ENCODE measurements at places on chromosomes 3 and 15. TPM values are rescaled to one million over a fixed set of nuclear protein-coding genes. Genes with fewer than 3 reads are reported as not detected.

IL20RB gene
- total RNA-seq, result 0.89 TPM

BOC gene
- 3.4 TPM for total RNA-seq

NOX5 gene
- total RNA-seq, result 0.75 TPM

ZNF710 gene
- 26.8 TPM for total RNA-seq

IMPG2 gene
- 0.07 TPM for total RNA-seq

HRG gene
- total RNA-seq, result 0.13 TPM

CPLX3 gene
- not detected for total RNA-seq

DPH3 gene
- total RNA-seq, result 29.6 TPM

IQCF5 gene
- total RNA-seq, result not detected

- DNase-seq, result no peak
These were observed 321.7 kb upstream of the FRG2C start for GRCh38 chr3:75342425-75342824.

DNA sequence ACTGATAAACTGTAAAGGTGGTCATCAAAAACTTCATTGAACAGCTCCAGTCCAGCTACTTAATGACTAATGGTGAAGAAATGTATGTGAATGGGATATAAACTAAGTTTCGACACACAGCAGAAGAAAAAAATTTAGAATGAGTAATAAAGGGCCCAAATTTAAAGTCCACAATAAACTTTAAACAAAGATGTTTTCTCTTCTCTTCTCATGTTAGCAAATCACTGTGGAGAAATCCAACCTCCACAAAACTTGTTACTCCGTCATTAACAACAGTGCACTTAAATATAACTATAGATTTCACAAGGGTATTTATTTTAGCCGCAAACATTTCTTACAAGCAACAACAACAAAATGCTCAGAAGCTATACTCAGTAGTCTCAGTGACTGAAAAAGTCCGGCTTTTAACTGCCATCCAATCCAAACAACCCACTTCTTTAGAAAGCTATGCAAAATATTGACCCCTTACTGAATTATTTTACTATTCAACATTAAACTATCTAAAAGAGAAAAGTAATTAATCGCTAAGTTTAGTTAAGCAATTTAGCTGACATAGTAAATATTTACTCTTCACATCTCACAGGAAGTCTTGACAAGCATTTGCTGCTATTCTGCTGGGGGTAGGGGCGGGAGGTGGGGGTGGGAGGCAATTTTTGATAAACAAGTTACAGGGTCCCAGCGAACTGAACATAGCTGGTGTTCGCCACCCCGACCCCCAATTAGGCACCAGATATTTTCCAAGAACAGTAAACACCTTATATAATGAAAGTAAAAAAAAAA is 2.4 kb downstream of the IGF2BP2 start:
- DNase-seq, result no peak

- DNase-seq, result no peak
These were observed 10.8 kb downstream of the ASB14 start for GRCh38 chr3:57281715-57282114.

- no peak for DNase-seq
These were observed 125.7 kb downstream of the EEFSEC start for GRCh38 chr3:128278761-128279600.

DNA sequence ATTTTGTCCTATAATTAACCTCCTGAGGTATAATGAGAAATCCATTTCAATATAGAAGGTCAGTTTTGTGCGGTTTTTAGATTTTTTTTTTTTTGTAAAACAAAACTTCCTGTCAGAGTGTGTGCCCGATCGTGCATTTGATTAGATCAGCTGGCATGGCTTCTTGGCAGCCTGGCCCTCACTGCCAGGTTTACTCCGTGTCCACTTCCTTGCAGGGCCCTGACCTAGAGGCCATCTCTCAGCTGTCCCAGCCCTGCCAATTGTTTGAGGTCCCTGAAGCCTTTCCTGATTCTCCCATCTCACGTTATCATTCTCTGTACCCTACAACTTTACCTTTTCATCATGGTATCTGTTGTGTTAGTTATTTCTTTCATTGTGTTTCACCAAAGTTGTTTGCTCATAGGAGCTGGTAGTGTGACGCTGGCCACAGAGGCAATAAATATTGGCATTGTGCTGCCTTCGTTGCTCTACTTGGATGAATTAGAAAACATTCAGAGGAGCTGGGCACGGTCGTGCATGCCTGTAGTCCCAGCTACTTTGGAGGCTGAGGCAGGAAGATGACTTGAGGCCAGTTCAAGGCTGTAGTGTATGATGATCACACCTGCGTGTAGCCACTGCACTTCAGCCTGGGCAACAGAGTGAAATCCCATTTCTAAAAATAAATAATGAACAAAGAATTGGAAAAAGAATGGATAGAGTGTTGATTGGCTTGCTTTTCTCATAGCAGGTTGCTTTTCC is 202.0 kb downstream of the GHSR start:
- no peak for DNase-seq

- no peak for DNase-seq
These were observed 154.0 kb upstream of the GOLGA6L4 start for GRCh38 chr15:84081391-84082168.

DNA sequence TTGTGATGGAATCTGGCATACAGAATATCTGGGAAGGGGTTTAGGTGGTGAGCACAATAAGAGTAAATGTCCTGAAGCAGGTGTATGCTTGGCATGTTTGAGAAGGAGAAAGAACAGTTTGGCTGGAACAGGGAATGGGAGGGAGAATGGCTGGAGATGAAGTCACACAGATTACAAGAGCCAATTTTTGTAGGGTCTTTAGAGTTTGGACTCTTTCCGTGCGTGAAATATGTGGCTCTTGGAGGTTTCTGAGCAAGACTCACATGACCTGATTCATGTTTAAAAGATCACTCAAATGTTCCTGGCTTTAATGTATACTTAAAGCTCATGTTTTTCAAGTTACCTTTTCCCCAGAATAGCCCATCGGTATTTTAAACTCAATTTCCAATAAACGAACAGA is 32.8 kb downstream of the SPRED1 start:
- no peak for DNase-seq

DNA sequence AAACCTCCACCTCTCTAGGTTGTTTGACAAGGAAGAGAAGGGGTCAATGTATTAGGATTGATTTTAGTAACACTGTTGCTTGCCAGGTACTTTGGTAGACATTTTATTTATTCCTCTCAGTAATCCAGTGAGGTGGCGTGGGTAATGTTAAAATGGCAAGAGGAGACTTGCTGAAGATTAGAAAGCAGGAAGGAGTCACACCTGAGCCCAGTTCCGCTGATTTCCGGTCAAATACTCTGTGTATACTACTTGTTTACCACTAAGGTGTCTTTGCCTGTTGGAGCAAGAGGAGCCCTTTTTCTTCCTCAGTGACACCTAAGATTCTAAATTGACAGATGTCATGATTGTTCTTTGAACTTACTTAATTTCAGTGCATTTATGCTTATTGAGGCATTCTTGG is 1.7 kb downstream of the OXNAD1 start:
- DNase-seq, result no peak

GRCh38 chr15:69185216-69185615 is 24.8 kb downstream of the GLCE start:
- DNase-seq, result no peak

DNA sequence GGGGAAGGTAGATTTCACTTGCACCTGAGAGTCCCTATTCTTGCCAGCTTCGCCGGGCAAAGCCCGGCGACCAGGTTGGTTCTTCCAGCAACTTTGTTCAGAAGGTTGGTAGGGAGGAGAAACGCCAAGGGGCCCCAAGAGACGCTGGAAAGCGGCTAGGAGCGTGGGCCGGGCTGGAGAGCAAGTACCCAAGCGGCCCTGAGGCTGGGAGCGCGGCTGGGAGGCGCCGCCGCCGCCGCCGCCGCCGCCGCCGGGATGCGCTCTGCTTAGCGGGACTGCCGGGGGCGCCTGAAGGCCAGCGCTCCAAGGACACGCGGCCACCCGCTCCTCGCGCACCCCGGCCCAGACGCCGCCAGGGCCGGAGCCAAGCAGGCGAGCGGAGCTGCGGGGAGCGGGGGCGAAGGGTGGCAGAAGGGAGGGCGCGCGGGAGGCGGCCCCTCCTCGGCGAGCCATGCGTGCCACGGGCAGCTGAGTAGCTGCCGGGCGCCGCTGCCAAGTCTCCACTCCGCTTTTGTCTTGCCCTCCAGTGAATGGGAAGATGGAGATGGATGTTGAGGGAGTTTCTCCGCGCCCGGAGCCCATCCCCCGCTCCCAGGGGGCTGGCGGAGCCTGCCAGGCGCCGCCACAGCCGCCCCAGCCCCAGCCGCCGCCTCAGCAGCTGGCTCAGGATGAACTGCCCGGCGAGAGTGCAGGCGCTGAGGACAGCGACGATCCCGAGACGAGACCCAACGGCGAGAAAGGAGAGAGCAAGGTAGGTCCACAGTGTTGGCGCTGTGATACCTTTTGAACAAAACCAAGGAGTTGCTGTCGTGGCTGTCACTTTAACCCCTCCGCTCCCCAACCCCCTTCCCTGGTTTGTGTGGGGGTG is 227.4 kb upstream of the AZI2 start:
- no peak for DNase-seq

DNA sequence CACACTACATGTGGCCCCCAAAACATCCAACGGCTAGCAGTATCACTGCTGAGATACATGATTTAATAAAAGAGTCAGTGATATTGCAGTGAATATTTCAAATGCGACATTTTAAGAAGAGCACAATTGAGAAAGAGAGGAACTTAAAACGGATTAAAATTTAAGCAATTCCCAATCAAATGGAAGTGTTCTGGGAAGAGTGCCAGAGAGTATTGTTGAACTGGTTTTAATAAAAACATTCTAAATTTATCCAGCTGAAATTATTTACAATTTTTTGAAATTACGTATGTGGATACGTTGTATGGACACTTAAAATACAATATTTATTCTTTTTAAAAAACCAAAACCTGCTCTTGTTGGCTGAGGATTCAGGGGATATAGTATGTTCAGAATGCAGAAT is 117.7 kb downstream of the C3orf38 start:
- no peak for DNase-seq

DNA sequence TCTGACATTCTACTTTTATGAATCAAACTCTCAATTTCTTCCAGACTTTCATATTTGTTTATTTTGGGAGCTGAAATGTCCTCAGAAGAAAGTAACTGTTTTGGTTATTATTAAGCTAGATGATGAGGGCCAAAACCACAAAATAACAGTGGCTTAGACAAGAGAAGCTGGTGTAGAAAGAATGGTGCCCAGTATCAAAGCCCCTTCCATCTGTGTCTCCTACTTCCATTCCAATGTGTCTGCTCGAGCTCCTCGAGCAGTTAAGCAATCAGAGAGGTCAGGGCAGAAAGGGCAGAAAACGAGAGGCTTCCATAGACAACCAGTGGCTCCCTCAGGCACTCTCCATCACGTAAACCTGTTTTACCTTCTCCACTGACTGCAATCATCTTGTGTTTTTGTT is 59.7 kb upstream of the MAGI1 start:
- DNase-seq, result no peak

- DNase-seq, result no peak
These were observed 3.1 kb downstream of the SLC15A2 start for GRCh38 chr3:121897296-121897695.

DNA sequence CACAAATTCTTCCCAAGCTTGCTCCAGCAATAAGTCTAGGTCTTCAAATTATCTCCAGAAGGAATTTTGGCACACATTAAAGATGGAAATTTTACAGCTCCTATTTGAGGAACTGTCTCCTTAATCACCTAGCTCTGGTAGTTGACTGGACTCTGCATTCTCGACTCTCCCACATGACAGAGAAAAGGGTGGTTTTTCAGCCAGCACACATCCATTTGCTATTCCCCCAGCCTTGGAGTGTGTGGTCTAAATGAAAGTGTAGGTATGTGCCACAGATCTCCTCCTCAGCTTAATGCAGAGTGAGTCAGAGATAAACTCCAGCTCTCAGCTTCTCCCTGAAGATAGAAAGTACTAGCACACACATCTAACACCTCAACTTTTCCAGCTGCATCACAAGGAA is 62.2 kb upstream of the ALCAM start:
- DNase-seq, result no peak

DNA sequence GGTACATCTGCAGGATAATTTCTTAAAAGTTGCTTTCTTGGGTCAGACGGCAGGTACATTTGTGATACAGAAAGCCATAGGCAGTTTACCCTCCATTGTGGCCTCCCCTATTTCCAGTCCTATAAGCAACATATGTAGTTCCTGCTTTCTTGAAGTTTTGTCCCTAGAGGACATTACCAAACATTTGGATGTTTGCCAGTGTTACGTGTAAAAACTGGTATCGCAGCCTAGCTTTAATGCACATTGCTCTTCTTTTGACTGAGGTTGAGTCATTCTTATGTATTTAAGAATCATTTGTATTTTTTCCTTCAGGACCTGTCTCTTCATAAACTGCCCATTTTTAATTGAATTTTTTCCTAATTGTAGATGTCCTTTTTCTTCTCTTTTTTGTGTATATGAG is 114.3 kb downstream of the DIPK2A start:
- no peak for DNase-seq

- no peak for DNase-seq
These were observed 73.7 kb downstream of the TM2D3 start for GRCh38 chr15:101578443-101578894.

DNA sequence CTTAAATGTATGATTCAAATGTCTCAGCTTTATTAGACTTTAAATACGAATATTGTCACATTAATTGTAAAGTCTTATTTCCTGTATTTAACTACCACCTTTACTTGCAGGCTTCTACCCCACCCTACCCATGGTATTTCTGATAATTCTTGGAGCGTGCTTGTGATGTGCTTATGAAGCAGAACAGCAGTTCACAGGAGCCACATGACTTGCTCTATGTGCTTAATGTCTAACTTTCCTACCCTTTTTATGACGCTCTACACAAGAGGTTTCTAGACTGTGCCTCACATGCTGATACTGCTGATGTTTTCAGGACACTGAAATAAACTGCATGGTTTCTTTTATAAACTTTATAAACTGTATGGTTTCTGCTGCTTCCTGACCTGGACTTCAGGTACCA is 553.5 kb upstream of the CCDC54 start:
- peak; percentile 25 for DNase-seq

DNA sequence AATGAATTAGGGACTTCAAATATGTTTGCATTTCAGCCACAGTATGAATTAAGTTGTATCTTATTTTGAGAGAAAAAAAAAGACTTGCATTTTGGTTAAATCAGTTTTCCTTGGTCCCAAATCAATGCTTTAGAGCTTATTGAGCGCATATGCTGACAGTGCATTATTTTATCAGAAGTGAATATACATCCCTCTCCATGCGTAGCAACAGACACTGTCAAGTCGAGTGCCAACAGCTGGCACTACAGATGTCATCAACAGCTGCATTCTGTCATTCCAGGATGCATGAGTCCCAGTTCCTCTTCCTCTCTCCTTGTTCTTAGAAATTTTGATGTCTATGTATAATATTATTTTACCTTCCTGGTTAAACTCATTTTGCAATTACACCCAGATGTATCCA is 156.1 kb upstream of the FOXB1 start:
- no peak for DNase-seq

DNA sequence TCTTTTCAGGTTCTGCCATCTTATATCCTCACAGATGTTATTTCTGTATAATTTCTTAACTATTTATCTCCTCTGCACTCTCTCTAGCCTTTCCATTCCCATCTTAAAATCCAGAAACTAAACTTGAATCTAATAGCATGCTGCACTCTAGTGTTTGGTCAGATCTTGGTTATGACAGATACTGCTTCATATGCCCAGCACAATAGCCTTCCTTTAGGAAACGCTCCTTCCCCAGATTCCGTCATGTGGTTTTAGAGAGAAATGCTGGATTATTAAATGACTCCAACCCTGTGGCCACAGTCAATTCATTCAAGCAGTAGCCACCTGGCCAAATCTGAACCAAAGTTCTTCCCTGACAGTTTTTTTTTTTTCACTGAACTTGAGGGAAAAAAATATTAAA is 19.4 kb downstream of the RASGRP1 start:
- no peak for DNase-seq

- no peak for DNase-seq
These were observed at the start of gene DAZL for GRCh38 chr3:16604887-16605602. Gene DAZL, minus strand, starts transcription at chr3:16605423. Its CDS starts 218 bp downstream, at chr3:16605205.

All from kidney epithelial cell (primary cell).